Nucleus accumbens (tissue), 56 donors: ENCODE measurements at places on chromosomes 6 and 20.

DNA sequence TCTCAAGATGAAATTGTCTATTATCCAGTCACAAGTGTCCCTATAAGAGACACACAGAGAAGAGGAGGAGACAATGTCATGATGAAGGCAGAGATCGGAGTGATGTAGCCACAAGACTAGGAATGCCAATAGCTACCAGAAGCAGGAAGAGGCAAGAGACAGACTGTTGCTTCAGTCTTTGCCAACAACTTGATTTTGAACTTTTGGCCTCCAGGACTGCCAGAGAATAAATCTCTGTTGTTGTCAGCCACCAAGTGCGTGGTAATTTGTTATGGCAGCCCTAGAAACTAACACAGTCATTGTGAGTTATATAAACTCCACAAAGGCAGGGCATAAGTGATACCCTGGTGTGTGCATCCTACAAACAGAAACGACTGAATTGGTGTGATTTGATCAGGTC lies 517.0 kb downstream of the BTBD3 start:
- DNase-seq = no peak

DNA sequence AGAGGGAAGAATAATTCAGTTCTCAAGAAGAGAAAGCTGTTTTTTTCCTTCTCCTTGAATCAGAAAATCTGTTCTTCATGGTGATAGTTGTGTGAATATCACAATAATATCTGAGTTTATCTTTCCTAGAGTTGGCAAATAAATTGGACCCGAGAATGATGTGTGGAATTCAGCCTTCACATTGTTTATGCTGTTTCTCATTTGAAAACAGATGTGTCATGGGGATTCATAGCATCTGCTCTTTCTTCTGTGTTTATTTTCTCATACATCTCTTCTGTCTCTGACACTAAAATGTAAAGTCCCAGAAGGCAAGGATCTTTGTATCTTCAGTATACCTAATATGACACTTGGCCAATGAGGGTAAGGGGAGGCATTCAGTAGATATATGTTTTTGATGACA lies 103.6 kb upstream of the SGK1 start:
- no peak for DNase-seq

- no peak for DNase-seq
Observed at GRCh38 chr20:45852326-45852725, 4.9 kb downstream of the ACOT8 start.

- DNase-seq = no peak
Observed at GRCh38 chr20:11411765-11412164, 505.9 kb upstream of the BTBD3 start.

DNA sequence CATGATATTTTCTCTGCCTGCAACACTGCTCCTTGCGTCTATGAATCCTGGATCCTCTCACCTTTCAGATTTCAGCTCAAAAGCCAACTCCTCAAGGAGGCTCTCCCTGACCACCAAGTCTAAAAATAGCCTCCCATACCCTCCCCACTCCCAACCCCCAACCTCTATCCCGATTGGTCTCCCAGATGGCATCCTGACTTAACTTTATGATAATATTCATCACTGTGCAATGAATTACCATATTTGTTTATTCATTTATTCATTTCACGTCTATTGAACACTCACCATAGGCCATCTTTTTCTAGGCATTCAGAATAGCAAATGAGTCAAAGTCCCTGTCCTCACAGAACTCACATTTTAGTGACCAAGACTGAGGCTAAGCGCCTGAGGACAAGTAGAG lies 42.6 kb upstream of the NFATC2 start:
- DNase-seq = no peak

DNA sequence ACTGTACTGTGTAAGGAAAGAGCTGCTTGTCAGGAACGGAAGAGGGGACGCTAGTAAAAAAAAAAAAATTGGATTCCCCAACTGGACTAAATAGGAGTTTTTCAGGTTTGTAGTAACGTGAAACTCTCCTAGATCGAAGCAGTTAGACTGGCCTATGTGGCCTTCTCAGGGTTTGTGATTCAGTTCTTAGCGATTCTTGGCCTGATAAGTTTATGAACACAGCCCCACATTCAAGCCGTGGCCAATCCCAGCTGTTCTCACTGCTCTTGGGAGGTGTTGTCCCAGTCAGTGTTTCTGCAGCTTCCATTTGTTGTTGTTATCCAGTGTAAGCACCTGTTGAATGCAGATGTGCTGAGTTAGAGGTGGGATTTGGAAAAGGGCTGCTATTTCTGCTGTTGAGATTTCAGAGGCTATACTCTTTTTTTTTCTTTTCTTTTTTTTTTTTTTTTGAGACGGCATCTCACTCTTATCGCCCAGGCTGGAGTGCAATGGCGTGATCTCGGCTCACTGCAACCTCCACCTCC lies 29.7 kb downstream of the TAF8 start:
- no peak for DNase-seq

DNA sequence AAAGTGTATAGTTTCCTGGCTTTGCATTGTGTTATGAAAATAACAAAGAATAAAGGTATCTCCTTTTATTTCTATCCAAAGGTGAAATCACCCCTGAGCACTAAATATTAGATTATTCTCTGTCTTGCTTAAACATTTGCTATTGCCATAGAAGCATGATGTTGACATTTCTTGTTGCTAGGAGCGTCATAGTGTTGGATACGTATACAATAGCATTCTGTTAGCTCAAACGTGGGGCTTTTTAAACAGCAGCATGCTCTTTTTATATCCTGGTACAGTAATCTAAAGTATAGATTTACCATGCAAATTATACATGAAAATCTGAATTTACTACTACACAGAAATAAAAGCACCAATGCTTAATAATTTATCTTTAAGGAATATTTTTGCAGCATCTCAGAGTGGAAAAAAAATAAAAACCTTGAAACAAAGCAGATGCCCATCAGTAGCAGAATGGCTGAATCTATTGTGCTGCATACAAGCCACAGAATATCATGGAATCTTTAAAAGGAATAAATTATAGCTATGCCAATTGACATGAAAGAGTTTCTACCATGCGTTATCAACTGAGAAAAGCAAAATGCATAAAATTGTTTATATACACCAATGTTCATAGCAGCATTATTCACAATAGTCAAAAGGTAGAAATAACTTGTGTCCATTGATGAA lies 9.6 kb upstream of the HSF2 start:
- DNase-seq = no peak

DNA sequence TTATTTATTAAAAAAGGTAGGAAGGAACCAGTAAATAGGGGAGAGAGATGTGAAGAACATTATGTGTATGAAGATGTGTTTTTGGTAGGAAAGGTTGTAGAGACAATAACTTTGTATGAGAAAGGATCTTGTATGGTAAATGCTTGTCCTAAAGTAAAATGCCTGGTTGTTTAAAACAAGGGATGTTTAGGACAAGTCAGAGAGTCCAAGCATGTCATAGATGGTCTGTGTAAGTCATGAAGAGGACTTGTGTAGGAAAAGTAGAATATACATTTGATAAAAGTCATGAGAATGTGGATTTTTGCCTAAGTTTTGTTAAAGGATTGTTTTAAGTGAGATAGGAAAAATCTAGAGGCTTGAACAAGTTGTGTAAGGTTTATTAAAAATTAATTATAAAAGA lies 325.1 kb downstream of the CDH26 start:
- no peak for DNase-seq

- DNase-seq = no peak
Observed at GRCh38 chr6:159309723-159310122, 140.5 kb downstream of the FNDC1 start.

- DNase-seq = no peak
Observed at GRCh38 chr20:47351643-47352331, 4.7 kb downstream of the ZMYND8 start.

GRCh38 chr6:151276112-151276740 lies 36.5 kb downstream of the AKAP12 start:
- no peak for DNase-seq

DNA sequence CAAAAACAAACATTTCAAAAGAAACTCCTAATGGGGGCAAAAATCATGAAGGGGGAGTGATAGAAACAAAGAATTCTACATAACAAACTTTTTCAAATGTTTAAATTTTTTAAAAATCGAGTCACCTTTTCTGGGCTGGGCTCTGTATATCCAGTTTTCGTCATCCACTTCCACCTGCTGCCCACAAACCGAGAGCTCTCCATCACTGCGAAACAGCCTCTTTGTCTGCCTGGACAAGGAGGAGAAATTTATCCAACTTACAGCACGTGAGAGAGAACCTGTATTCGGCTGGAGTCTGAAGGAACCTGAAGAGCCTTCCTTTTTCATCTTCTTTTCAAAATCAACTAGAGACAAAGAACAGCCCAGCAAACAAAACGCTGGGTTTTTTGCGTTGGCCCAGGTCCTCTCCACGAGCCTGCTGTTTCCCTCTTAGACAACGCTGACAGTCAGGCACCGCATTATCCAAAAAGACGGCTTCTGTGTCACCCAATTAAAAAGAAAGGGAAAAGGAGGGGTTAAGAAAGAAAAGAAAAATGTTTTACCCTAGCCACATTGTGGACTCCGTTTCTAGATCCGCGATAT lies 72.4 kb upstream of the NHSL1 start:
- DNase-seq = no peak

DNA sequence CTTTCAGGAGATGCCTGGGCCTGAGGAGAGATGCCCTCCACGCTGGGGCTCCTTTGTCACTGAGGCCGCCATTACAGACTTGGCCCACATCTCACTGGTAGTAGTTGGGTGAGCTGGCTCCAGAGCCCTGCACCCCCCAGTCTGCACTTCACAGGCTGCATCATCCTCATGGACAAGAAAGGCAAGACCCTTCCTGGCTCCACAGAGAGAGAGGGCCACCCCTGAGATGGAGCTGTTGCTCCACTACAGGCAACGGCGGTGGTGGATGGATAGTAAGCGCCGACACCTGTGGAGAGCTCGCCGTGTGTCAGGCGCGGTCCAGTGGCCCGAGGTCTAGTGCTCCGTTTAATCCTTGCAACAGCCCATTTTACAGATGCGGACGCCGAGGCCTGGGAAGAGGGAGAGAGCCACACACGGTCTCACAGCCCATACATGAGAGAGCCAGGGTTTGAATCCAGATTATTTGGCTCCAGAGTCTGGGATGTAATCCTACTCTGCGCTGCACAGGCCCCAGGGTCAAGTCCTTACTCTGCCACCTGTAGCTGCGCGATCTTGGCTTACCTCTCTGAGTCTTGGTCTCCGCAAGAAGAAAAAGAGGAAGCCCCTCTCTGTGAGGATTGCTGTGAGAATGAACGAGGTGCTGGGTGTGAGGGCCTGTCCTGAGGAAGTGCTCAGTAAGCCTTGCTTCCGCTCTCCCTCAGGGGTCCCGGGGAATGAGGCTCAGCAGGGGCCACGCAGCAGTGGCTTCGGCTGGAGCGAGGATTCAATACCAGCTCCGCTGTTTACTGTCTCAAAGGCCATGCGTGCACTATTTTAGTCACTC lies 34.5 kb downstream of the SPDEF start:
- DNase-seq = no peak

GRCh38 chr6:22726966-22727365 lies 157.6 kb downstream of the HDGFL1 start:
- DNase-seq = no peak

DNA sequence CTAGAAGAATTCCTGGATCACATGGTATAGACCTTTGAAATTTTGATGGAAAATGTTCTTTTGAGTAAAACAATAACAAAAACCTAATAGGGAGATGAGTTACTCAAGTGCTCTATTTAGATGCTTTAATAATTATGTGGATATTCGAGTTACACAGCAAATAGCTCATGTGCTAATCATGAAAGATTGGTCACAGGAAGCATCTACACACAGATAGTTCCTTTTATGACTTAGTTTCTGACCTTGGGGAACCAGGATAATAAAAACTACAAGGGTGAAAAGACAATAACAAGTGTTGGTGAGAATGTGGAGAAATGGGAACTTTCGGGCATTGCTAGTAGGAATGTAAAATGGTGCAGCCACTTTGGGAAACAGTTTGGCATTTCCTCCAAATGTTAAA lies 19.7 kb downstream of the UBE2V1 start:
- DNase-seq = no peak

DNA sequence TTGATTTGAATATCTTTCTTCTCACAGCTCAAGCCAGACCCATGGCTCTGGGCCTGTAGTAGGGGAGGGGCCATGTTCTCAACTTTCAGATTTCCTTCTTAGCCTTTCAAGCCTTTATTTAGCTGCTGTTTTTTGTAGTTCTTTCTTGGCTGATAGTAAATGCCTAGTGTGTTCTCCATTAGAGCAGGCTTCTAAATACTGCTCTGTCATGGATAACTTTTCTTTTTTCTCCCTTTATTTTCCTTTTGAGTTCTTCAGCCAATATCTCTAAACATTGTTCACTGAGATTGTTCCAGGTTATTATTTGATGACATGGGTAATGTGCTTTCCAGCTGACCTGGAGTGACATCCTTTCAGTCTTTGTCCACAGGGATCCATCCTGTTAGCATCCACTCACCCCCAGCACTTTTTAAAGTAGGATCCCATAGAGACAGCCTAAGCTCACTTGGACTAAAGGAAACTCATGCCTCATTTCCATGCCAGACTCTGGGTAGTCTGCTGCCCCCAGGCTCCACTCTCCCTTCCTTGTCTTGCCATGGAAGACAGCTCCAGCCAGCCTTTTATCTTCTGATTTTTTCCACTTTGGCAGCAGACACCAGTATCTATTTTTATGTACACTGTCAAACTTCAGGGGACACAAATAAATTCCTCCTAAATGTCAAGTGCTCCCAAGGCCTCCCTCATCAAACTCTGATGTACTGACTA lies 645.6 kb downstream of the RNF144B start:
- peak; percentile 28 for DNase-seq

- no peak for DNase-seq
Observed at GRCh38 chr20:10982692-10983091, 308.9 kb upstream of the JAG1 start.

DNA sequence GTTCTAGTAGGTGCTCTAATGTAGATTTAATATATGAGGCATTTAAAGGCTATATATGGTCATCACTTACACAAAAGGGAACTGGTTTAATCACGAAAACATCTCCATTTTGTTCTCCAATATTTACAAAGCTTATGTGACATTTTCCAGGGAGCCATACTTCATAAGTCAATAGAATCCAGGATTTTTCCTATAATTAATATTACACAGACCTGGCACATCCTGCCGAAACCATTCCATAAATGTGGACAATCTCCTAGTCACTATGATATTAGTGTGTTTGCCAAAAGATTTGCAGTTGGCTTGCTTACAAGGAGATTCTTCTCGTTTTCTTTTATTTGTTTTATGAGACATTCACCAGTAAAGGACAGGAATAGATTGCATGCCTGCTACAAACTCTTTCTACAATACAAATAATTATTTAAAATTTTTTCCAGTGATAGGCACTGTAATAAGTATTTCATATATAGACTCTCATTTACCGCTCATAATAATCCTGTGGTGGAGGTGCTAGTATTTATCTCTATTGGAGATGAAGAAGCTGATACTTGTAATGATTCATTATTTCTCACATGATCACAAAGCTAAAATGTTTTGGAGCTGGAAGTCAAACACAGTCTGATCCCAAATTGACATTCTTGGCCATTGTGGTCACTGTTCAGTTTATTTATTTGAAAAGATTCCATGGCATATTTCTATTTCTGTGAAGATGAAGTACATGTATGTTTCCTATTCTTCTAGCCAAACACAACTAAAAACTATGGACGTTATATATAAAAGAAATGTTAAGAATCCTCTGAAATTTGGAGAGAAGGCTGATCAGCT lies 597.0 kb downstream of the HTR1B start:
- no peak for DNase-seq
